ENCODE measurements at places on chromosomes 5 and 9.

DNA sequence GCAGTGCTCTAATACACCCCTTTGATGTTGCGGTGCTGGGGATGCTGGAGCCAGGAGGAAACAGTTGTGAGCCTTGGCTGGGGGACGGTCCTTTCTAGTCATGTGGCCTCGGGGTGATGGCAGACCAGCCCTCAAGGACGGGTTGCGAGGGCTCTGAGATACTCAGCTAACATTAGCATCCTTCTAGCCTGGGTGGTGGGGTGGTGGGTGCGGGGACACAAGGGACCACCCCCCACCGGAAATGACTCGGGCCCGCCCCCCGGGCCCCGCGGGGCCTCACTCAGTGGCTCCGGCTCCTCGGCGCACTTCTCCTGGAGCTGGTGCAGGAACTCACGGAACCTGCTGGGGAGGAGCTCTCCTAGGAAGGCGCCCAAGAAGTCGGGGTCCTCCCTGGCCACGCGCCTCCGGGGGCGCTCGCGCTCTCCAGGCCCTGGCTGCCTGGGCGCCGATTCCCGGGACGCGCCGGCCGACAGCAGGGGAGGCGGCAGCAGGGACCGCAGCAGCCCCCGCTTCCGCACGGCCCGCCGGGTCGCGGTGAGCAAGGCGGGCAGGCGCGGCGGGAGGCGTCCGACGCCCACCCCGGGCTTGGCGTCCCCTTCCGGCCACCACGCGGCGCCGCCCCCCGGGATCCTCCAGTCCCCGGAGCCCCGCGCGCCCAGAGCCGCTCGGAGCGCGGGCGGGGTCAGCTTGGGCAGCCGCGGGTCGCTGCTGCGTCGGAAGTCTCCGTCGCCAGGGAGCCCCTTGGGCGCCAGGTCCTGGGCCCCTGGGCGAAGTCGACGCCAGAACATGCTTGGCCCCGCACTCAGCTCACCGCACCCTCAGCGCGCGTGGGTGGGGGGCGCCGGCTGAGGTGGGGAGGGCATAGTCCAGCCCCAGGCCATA lies 873 bp downstream of the C9orf50 start:
- DNase-seq = no peak

DNA sequence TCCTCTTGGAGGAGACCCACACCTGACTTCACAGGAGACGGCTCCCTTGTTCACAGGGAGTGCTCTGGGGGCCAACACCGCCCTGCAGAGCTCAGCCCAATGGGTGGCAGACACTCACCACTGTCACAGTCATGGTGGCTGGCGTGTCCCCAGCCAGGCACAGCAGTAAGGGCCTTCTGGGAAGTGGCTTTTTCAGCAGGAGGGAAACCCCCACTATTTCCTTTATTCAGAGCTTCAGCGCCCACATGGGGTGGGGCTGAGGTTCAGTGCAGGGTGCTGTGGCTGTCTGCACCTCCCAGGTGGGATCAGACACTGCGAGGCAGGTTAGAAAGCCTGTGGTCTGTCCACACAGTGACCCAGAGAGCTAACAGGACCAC lies 3.6 kb upstream of the SNAPC4 start:
- no peak for DNase-seq

DNA sequence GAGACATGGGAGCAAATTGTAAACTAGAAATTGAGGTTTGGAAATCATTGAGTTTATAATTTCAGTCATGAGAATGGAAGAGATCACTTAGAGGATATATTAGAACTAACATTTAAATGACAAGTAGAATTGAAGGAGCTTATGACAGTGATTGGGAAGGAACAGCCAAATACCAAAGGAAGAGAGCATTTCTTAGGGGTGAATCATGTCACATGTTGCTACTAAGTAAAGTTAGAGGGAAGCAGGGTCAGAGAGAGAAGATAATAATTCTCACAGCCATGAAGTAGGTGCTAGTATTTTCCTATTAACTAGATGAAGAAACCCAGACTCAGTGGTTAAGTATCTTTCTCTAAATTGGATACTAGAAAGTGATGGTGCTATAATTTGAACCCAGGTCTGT lies 59.3 kb downstream of the COMMD10 start:
- no peak for DNase-seq

- no peak for DNase-seq
Measured at GRCh38 chr5:65871182-65871581, 55.2 kb upstream of the ERBIN start.

- DNase-seq = no peak
Measured at GRCh38 chr5:124554746-124555578, 191.5 kb downstream of the ZNF608 start.

DNA sequence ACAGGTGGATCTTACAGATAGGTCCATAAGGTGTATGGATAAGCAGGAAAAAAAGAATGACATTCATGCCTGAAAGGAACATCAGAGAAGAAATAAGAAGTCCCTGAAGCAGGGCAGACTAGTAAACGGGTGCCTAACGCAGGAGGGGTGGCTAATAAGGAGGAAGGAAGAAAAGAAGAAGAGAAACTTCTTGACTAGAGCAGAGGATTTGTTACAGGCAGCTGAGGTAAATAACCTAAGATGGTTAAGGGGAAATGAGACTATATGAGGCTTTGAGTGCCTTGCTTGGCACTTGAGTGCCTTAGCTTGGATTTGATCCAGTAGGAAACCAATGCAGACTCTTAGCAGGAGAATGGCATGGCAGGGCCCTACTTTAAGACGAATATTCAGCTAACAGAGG lies 313.5 kb upstream of the PDE4D start:
- no peak for DNase-seq

DNA sequence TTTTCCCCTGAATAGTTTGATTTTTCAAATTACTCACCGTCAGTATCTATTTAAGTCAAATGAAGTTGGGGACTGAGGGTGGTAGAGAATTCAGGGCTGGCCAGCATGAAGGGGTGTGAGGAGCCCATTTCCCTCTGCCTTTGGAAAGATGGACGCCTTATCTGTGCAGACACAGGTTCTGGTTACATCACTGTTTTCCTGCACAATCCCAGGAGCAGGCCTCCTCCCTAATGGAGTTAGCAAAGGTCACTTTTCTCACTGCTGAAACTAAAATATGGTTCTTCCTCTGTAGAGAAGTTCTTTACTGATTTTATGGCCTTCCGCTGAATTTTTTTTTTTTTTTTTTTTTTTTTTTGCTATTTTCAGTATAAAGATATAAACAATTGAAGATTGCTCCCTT lies 69.1 kb downstream of the FOXD1 start:
- no peak for DNase-seq

- no peak for DNase-seq
Measured at GRCh38 chr5:36367524-36367923, 65.8 kb upstream of the RANBP3L start.

GRCh38 chr5:153959134-153959957 lies 79.4 kb downstream of the FAM114A2 start:
- peak; percentile 96 for DNase-seq

DNA sequence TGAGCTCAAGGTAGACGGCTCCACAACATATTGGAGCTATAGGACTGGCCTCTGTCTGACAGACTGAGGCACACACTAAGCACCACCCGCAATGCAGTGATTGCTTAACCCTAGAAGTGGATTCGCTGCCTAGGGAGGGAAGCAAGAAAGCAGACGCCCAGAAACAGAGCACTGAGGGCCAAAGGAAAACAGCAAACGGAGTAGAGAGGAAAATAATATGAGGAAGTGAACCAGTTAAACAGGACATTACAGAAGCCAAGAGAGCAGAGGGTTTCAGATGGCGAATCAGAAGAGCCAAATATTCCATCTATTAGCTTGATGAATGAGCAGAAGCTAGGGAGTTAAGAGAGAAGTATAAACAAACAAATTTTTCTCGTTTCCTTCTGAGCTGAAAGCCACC lies 139.2 kb upstream of the LHFPL2 start:
- DNase-seq = no peak

DNA sequence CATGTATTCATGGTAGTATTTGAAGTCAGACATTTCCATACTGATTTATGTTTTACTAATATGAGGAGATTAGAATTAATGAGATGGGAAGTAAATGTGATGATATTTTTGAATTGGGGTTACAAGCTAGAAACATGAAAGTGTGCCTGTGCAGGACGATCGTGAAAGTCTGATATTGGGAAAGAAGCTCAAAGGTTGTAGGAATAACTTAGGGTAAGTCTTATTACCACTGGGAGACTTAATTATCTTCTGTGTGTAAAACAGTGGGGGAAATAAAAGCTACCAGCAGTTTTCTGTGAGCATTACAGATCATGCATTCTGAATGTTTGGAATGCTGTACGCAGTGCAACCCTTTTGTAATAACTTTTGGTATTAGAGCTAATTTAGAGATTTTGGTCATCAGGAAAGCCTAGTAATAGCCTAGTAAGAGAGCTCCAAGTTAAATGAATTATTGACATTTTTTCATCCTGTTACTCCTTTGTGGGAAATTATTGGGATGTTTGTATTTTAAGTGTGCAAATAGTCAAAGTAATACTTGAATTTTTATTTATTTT lies 153.9 kb downstream of the PCSK5 start:
- no peak for DNase-seq

- no peak for DNase-seq
Measured at GRCh38 chr5:178378527-178379484, 146.2 kb upstream of the PHYKPL start.

- no peak for DNase-seq
Measured at GRCh38 chr5:69531406-69531801, 28.6 kb upstream of the GTF2H2C start.

DNA sequence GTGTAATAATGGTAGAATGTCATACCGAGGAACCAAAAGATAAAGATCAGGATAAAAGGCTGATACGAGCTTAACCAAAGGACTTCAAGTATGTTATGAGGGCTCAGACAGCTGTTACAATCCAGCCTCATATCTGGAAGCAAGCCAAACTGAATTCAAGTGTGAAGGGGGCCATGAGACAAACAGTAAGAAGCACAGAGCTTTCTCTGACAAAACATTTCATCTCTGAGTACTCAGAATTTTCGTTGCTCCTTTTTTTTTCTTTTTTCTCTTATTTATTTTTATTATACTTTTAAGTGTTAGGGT lies 52.9 kb upstream of the CD180 start:
- DNase-seq = no peak

DNA sequence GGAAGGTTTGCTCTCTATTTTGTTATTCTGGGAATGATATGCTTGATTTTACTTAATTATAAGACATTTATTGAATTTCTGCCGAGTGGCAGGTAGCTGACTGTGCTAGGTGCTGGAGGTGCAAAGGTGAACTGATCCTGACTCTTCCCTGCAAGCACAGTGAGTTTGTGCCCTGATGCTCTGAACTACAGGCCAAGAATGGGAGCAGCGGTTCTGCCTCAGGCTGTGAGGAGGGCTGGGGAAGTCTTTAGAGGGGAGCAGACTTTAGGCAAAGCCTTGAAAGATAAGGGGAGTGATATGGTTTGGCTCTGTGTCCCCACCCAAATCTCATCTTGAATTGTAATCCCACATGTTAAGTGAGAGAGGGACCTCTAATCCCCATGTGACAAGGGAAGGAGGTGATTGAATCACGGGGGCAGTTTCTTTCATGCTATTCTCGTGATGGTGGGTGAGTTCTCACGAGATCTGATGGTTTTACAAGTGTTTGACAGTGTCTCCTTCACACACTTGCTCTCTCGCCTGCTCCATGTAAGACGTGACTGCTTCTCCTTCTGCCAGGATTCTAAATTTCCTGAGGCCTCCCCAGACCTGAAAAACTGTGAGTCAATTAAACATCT lies 73.1 kb downstream of the NDFIP1 start:
- DNase-seq = no peak

DNA sequence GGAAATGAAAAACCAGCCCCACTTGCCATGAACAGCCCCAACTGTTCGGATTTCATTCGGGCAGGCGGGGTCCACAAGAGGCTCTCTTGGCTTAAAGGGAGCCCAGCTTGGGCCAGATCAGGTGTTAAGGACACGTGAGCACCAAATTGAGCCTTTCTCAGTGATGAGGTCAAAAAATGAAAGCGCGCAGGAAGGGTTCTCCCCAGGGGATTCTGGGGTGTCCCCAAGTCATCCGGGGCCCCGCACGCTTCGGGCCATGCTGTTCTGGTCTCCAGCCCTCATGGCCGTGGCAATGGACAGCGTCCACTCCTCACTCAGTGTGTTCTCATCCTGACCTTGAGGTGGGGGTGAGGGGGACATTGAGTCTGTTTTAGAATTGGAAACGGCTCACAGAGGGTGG lies 10.9 kb downstream of the AK1 start:
- no peak for DNase-seq

DNA sequence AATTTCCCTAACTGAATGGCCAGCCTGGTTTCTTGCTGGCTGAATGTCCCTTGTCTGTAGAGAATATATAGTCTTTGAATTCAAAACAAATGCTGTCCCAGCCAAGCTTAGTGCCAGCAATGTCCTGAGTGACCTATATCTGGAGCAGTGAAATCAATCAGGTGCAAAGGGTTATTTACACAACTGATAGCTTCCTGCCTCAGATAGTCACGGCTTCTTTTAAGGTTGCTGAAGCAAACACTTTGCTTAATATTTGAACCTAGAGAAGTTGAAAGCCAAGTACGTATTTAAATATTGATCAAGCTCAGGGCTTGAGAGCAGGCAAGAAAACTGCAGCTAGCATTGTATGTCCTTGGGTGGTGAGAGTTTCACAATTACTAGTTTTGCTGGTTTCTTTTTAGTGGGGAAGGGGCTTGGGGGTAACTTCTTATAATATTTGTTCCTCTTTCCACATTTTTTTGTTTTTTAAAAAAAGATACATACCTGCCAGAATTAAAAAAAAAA lies 2.0 kb upstream of the ARHGEF28 start:
- DNase-seq = no peak

GRCh38 chr9:97744710-97745708 lies 47.9 kb upstream of the XPA start:
- peak; percentile 68 for DNase-seq

- DNase-seq = no peak
Measured at GRCh38 chr5:14399054-14399692, 182.4 kb upstream of the OTULINL start.

DNA sequence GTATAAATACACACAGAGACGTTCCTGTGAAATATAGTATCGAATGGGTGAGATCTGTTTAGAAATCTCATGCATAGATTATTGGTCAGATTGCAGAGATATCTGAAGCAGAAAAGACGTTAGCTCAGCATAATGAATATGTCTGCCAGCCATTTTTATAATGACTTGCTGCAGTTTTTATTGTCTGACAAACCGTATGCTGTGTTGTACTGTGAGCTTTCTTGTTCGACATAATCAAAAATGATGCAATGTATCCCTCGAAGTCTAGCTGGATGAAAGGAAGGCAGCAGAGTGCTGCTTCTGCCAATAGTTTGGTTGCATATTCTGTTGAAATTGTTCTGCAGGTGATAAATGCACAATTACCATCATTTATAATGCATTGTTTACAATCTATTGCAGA lies 514.9 kb upstream of the ARRDC3 start:
- no peak for DNase-seq

- DNase-seq = peak; percentile 0
Measured at GRCh38 chr9:89278551-89278950, 32.4 kb upstream of the CKS2 start.

DNA sequence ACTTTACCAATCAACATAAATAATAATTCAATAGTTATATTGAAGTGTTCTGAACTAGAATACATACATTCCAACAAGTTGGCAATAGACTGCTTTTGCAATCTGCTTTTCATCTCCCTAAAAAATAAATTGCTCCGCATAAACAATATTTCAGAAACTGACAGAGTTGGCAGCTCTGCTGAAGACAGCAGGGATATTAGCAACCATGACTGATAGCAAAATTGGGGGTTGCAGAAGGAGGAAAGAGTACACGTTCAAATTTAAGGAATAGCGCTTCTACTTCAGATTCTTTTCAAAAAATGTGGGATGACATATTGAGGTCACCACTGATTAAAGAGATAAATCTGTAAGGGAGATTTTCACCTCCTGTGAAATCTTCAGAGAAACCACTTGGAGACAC lies 521.2 kb downstream of the DTWD2 start:
- no peak for DNase-seq
